Stimulated activated CD4-positive, alpha-beta T cell treated with anti-CD3 and anti-CD28 coated beads, TNF-alpha, amount 100 ng/mL, for 1 hour (primary cell): ENCODE measurements at places on chromosomes 12 and 14.

DNA sequence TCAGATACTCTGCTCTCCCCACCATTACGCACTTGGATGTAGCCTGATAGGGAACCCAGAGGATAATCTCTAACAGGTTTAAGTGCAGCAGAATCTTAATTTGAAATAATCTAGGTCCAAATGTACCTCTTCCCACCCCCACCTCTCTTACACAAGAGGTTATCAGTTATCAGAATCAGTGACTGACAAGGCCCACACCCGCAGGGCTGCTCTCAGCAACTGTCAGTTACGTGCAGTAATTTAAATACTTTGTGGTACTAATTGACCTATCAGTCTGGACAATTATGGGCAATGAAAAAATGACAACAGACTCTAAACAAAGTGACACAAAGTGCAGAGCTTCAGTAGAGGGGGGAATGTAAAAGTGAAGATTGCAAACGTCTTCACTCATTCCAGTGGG lies 74.0 kb downstream of the CLIP1 start:
- DNase-seq, result no peak

- no peak for DNase-seq
Observed at GRCh38 chr14:52352569-52352968, 38.5 kb downstream of the PTGER2 start.

DNA sequence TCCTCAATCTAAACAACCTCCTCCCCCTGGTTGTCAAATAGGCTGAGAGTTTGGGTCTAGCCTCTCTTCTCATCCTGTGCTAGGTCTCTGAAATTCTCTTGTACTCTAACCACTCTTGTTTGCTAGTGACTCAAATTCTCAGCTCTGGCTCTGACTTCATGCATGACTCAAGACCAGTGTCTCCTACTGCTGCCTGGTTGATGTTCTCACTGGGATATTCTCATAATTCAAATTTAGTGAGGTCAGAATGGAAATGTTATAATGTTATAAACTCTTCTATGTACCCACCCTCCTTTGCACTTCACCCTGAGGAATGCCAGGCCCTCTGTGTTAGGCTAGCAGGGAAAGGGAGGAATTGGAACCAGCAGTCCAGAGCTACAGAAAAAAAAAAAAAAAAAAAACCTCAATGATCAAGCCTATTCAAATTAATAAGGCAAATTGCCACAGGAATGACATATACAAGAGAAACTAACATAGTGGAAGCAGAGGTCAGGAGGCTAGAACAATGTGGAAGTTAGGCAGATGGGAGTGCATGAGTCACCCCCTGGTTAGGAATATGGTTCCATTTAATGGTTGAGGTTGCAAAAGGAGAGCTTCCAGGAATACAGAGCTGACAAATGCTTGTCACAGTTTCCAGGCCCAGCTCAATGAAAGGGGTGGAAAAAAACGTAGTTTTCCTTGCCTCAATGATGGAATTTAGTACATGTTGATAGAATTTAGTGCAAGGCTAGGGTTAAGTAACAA lies 459.5 kb downstream of the RMST start:
- no peak for DNase-seq

GRCh38 chr14:93266127-93266526 lies 59.1 kb downstream of the UBR7 start:
- DNase-seq, result no peak

DNA sequence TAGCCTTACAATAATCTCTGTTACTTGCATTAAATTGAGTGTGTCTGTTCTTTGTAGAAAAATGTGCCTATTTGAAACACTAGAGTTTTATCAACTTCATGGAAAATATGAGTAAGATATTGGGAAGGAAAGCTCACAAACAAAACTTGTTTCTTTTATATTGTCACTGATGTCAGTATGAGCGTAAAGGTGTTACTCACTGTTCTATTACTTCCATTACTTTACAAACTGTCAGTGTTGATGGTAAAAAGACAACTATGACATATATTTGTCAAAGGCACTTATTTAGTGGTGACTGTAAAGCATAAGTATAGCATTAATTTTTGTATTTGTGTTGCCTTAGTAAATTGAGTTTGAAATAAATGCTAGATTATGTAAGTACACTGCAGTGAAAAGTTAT lies 193.7 kb upstream of the FLRT2 start:
- no peak for DNase-seq

- DNase-seq, result no peak
Observed at GRCh38 chr12:108815875-108816594, 41.3 kb downstream of the SSH1 start.
